ENCODE measurements at places on chromosomes 6 and 20.

GRCh38 chr20:11057624-11058023 lies 383.8 kb upstream of the JAG1 start:
- no peak overlapping the region for H3K4me3 ChIP-seq
- no peaks in the 10 kb centered on the region for H3K4me1 ChIP-seq
- H3K27ac ChIP-seq: no peak overlapping the region

GRCh38 chr6:28725890-28726348 lies 197.9 kb downstream of the TRIM27 start:
- no peak for DNase-seq
- H3K36me3 ChIP-seq: no peaks in the 10 kb centered on the region
- peaks cover 81% of the 10 kb centered on the region for H3K27me3 ChIP-seq
- H3K4me3 ChIP-seq: no peak overlapping the region

DNA sequence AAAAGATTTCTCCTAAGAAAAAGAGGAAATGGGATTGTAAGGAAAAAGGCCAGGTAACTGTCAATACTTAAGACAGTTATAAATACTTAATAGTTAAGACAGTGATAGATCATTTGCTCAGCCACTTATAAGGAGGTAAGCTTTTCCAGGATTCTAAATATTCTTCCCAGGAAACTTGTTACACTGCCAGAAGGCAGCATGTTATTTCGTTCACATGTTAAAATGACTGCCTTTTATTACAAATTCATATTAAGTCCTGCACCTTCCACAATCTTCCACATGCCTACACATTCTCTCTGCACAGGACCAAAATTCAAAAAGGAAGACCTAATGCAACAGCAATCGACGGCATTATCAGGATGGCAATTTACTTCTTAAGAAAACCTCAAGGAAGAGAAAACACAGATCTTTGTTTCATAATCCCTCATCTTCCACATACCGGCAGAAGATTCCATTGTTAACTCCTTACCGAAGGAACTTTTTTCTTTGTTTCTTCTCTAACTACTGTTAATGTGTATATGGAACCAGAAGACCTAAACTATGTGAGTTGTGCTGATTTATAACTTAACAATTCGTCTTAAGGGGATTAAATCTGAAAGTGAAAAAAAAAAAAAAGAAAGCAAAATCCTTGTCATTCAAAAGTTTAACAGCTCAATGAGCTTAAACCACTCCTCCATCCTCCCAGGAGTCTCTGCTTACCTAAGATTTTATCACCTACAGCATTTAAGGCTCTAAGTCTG lies 799 bp downstream of the TAAR2 start:
- no peaks in the 10 kb centered on the region for H3K27me3 ChIP-seq
- H3K4me1 ChIP-seq: no peaks in the 10 kb centered on the region

- peak overlapping the region; percentile 99 for H3K27ac ChIP-seq
- H3K36me3 ChIP-seq: peaks cover 58% of the 10 kb centered on the region
- H3K4me3 ChIP-seq: peak overlapping the region; percentile 72
- DNase-seq: no peak
Measured at GRCh38 chr20:31719644-31720485, 2.8 kb downstream of the BCL2L1 start.

GRCh38 chr6:89260310-89260709 lies 43.2 kb upstream of the GABRR1 start:
- H3K4me3 ChIP-seq: no peak overlapping the region
- H3K27me3 ChIP-seq: no peaks in the 10 kb centered on the region
- no peak for DNase-seq
- peaks cover 12% of the 10 kb centered on the region for H3K4me1 ChIP-seq
- H3K27ac ChIP-seq: no peak overlapping the region
- H3K36me3 ChIP-seq: no peaks in the 10 kb centered on the region

DNA sequence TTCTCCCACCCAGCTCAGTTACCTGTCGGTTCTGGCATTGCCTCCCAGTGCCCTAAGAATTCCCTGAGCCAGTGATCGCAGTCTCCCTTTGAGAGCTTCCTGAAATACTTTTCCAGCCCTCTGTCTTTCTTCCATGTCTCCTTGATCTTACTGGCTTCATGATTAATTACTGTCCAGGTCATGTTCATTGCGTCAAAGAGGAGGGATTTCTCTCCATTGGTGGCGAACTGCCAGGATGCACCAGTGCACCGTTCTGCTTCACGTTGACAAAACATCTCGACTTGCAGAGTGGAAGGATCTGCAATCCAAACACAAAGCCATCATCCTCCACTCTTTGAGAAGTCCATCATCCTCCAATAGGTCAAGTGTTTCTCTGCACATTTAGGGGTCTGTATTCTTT lies 8.6 kb downstream of the RAET1E start:
- no peak overlapping the region for H3K4me3 ChIP-seq
- no peaks in the 10 kb centered on the region for H3K36me3 ChIP-seq
- H3K27ac ChIP-seq: no peak overlapping the region
- H3K27me3 ChIP-seq: no peaks in the 10 kb centered on the region
- peaks cover under 1% of the 10 kb centered on the region for H3K4me1 ChIP-seq

GRCh38 chr6:131212024-131212423 lies 76.8 kb downstream of the AKAP7 start:
- DNase-seq: no peak
- no peaks in the 10 kb centered on the region for H3K36me3 ChIP-seq
- H3K27ac ChIP-seq: no peak overlapping the region
- no peak overlapping the region for H3K4me3 ChIP-seq
- H3K4me1 ChIP-seq: peaks cover 25% of the 10 kb centered on the region
- H3K27me3 ChIP-seq: no peaks in the 10 kb centered on the region

DNA sequence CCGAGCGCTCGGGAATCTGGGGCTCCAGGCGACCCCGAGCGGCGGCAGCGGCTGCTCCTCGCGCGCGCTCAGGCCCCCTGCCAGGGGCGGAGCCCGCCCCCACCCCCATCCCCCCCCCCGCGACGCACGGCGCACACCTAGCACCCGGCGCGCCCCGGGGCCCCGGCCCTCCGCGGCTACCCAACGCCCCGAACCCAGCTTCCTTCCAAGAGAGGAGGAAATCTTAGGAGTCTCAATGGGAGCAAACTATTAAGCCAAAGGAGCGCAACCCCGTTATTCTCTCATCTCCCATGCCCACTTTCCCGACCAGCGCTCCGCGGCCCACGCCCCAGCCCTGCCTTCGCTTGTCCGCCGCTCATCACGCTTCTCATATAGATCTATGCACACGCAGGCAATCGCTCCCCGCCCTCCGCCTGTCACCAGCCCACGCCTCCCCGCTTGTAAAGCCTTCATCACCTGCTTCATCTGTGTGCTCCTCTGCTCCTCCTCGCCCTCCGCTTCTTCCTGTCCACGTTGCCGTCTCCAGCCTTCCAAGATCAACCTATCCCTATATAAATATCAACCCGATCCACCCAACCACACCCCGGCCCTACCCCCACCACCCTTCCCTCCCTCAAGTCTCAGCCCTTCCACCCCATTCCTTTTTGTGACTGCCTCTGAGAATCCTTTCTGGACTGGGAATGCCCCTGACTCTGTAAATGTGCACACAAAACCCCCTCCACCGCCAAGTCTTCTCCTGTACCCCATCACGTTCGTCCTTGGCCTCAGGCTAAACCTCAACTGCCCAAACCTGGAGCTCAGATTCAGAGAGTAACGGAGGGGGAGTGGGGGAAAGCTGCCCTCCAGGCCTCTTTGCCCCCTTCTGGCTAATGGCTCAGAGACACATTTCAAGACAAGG lies at the start of gene DLK2:
Gene DLK2 (minus strand): TSS at position 18 of the 898 bp plus-strand sequence. CDS start 723 bp downstream, outside the sequence.
- no peak within 1 kb of the TSS for H3K27ac ChIP-seq
- H3K36me3 ChIP-seq: peaks cover 23% of the 10 kb centered on the region
- no peak for DNase-seq
- H3K27me3 ChIP-seq: no peaks in the 10 kb centered on the region
- H3K4me3 ChIP-seq: peak within 1 kb of the TSS; percentile 45

DNA sequence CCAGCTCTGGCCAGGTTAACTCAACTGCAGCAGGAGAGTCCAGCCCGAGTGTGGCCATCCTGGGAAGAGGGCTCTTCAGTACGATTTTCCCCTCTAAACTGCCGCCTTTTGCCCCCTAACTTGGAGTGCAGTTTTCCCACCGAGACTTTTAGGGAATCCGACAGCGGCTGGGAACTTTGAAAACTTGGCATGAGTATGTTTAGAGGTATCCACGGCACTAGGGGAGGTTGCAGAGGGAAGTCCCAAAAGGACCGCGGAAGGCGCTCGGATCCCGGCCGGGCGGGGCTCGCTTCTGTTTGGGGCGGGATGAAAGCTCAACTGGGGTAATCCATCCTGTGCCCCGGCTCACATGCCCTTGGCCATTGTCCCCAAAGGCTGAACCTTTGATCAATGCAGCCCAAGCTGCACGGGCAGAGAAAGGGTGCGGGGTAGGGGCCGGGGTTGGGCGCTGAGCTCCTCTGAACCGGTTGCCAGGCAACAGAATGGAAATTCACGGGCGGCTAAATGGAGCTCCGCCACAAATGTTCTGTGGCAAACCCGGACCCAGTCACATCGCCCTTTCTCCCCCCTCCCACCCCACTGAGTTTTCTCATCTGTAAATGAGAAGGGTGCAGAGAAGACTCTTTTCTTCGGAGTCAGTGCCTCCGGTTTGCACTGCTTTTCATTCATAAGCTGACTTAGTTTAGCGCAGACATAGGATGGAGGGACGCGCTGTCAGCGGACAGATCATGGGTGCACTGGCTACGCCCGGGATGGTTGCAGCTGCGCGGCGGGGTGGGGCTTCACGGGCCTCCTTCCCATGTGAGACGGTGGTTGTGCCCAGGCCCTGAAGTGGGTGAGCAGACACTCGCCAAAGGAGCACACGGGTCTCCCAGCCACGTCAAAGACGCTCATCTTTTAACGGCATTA lies 2.3 kb downstream of the BMP6 start:
- H3K27me3 ChIP-seq: peaks cover 45% of the 10 kb centered on the region
- peaks cover 37% of the 10 kb centered on the region for H3K4me1 ChIP-seq
- no peak overlapping the region for H3K27ac ChIP-seq
- no peak for DNase-seq
- H3K4me3 ChIP-seq: peak overlapping the region; percentile 64

- no peak for DNase-seq
- no peak overlapping the region for H3K27ac ChIP-seq
- peaks cover 17% of the 10 kb centered on the region for H3K27me3 ChIP-seq
- no peak overlapping the region for H3K4me3 ChIP-seq
- no peaks in the 10 kb centered on the region for H3K4me1 ChIP-seq
Measured at GRCh38 chr20:43993560-43993959, 78.9 kb downstream of the TOX2 start.

DNA sequence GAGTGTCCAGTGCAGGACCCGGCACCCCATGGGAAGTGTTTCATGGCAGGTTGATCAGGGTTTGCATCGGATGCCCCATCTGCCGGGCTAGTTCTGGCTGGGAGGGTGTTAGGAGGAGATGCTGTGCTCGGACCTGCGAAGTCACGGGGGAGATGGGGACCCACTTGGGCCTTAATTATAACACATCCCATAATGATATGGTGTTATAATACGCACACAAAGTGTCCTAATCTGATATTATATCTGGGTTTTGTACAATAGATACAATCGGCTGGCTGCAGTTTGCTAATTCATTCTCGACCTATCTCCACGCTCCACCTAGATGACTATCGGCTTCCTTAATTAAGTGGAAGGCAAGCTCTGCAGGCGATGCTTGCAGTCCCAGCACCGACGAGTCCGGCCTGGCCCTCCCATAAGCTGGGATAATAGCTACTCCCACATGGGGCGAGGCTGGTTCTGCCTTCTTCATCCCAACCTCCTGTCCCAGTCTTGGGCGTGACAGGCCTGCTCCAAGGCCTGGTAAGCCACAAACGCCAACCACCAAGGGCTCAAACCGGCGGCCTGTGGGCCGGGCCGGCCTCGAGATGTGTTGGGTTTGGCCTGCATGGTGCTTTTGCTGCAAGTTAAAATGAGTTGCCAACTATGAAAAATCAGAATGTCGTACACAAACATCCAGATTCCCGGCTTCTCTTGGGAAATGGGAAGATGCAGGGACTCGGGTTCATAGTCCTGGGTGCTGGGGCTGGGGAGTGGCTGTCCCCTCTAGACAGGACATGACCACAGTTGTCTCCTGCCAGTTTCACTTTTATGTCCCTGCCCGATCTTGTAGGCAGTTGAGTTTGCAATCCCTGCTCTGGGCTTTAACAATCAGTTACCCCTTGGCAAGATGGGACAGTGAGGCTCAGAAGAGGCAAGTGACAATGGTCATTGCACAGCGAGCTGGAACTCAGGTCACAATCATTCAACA lies 32.7 kb downstream of the CEBPB start:
- peaks cover 8% of the 10 kb centered on the region for H3K4me1 ChIP-seq
- no peak overlapping the region for H3K27ac ChIP-seq
- no peak for DNase-seq
- H3K27me3 ChIP-seq: no peaks in the 10 kb centered on the region

DNA sequence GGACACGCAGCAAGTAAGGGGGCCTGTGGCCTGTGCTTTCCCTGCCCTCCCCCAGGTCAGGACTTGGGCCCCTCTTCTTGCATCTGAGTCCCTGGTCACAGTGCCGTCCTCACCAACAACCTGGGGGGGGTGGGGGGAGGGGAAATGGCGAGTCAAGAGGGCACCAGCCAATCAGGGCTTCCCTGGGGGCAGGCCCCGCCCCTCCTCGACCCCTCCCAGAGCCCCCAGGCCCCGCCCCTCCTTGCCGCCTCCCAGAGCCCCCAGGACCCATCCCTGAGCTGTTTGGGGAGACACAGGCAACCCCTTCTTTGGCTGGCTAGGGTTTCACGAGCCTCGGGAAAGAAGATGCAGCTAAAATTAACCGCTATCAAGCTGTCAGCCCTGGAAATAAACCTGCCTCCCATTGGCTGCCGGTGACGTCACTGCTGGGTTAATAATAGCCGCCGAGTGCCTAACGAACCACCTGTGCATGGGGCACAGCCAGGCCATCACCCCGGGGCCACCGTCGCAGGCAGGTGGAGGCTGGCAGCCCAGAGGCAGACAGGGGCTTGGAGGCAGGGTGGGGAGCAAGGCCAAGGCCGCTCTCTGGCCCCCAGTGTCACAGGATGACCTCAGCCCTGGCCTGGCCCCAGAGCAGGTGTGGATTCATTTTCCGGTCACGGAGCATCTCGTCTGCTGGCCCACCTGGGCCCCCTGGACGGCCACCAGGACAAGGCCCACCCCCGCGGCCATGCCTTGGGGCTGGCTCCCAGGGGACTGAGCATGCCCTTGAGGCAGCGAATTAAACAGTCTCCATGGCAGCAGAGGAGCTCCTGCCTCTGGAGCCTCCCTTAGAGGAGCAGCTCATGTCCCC lies 3.2 kb upstream of the EEF1A2 start:
- H3K27ac ChIP-seq: peak overlapping the region; percentile 97
- H3K36me3 ChIP-seq: no peaks in the 10 kb centered on the region
- H3K27me3 ChIP-seq: peaks cover 35% of the 10 kb centered on the region

GRCh38 chr6:21103626-21104224 lies 489.8 kb upstream of the SOX4 start:
- no peaks in the 10 kb centered on the region for H3K36me3 ChIP-seq
- H3K27ac ChIP-seq: no peak overlapping the region
- H3K4me3 ChIP-seq: no peak overlapping the region
- peaks cover 13% of the 10 kb centered on the region for H3K4me1 ChIP-seq
- DNase-seq: no peak
- H3K27me3 ChIP-seq: no peaks in the 10 kb centered on the region

- DNase-seq: no peak
- peaks cover 31% of the 10 kb centered on the region for H3K36me3 ChIP-seq
- H3K27me3 ChIP-seq: no peaks in the 10 kb centered on the region
- H3K4me3 ChIP-seq: no peak overlapping the region
- H3K4me1 ChIP-seq: no peaks in the 10 kb centered on the region
Measured at GRCh38 chr6:110620065-110620464, 143.7 kb upstream of the SLC22A16 start.

All from heart right ventricle (tissue), 16 donors.